ENCODE measurements at places on chromosomes 11 and 22.

DNA sequence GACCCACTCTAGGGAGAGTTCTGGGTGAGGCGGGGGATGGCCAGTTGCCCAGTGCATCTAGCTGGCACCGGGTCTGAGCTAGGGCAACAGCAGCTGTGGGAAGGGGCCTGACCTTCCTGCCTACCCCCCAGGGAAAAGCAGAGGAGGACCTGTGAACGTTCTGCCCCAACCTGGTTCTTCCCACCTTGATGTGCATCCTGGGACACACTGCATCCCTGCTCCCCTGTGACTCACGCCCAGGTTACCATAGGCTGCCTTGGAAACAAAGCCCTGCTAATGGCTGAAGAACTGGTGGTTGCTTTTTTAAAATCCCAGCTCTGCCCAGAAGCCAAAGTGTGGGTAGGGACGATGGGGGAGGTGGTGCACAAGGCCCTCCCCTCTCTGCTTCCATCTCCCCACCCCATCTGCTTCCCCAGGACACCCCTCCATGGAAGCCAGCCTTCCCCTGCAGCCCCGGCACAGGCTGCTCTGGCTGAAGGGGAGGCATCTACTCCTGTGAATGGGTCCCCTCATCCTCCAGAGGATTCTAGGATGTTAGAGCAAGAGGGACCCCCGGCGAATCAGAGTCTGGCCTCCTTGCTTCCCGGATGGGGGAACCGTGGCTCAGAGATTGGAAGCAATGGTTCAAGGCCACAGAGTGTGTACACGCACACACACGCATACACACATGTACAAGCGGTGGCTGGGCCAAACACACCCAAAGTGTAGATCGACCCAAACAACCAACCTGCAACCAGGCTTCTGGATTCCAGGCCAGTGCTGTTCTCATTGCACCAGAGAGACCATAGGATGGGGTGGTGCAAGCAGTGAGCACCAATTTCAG is 7.6 kb upstream of the C11orf96 start:
- DNase-seq: no peak

DNA sequence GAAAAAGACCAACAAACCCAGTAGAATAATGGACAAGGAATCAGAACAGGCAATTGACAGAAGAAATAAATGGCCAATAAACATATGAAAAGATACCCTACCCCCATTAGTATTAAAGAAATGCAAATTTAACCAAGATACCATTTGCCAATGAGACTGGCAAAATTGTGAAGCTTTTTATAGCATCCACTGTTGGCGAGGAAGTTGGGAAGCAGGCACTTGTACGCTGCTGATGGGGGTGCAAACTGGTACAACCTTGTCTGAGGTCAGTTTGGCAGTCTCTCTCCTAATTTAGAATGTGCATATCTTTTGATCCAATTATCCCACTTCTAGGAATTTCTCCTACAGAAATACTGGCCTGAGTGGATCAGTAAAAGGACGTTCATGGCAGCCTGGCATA is 8.6 kb upstream of the NRXN2 start:
- DNase-seq: no peak

DNA sequence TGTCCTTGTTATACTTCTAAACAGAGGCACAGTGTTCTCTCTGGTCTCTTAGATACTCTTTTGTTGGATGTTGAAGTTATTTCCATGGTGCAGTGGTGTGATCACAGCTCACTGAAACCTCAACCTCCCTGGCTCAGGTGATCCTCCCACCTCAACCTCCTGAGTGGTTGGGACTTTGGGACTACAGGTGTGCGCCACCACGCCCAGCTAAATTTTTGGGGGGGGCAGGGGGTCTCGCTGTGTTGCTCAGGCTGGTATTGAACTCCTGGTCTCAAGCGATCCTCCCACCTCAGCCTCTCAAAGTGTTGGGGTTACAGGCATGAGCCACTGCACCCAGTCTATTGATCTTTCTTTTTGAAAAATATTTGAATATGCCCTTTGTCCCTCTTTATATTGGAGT is 14.9 kb downstream of the ZNF74 start:
- no peak for DNase-seq

DNA sequence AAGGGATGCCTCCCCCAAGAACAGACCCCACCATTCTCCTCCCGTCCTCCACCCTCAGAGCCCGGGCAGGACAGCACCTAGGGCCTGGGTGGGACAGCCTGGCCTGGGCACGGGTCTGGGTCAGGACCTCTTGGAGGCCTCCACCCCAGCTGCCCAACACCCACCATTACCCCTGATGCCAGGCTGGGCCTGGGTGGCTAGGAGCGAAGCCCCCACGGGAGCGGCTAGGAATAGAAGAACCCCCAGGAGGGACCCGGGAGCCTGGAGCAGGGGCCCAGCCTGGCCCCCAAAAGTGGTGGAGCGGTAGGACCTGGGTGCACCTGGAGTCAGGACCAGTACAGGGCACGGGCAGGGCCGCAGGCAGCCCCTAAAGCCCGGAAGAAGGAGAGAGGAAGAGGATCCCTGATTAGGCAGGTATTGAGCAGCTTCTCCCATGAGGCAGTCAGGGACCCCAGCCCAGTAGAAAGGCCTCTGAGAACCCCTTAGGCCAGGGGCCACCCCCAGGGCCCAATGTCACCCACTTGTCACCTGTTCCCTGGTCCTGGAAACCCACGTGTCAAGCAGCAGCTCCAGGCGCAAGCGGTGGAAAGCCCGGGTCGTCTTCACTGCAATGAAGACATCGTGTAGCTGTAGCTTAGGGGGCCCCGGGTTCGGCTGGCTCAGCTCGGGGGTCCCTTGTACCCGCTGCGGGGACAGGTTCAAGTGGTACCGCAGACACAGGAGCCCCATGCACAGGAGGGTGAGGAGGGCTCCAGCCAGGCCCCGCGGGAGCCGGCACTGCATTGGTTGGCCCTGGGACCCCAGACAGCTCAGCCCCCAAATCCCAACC is 575 bp downstream of the MFNG start:
- DNase-seq: no peak

All from CD4-positive, alpha-beta T cell treated with Interleukin-1 beta for 1 hour (primary cell).